T-cell (primary cell): ENCODE measurements at places on chromosomes 3 and 15.

- no peak for DNase-seq
These were observed 1.2 kb downstream of the SETD2 start for GRCh38 chr3:47162697-47163168.

DNA sequence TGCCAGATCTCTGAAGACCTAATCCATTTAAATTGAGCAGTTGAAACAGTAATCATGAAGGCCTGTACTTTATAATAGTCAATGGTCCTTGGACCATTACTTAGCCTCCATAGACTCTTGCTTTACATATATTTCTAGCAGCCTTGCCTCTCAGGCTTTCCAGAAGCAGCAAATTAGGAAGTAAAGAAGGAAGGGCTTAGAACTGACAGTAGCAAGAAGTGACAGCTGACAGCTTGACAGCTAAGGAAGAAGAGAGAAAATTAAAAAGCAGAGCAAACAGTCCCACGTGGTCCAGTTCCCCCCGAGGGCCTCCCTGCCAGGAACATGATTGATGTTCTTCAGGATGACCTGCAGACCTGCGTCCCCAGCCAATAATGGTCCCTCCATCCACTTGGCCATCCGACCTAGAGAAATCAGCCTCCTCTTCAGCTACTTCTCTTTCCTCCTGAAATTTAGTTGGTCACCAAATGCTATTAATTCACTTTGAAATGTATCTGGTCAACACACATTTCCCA is 15.0 kb upstream of the PSMD6 start:
- DNase-seq, result no peak

- no peak for DNase-seq
These were observed 2.7 kb downstream of the TYRO3 start for GRCh38 chr15:41561777-41562145.

GRCh38 chr15:98725874-98726273 is 77.5 kb downstream of the IGF1R start:
- DNase-seq, result no peak

DNA sequence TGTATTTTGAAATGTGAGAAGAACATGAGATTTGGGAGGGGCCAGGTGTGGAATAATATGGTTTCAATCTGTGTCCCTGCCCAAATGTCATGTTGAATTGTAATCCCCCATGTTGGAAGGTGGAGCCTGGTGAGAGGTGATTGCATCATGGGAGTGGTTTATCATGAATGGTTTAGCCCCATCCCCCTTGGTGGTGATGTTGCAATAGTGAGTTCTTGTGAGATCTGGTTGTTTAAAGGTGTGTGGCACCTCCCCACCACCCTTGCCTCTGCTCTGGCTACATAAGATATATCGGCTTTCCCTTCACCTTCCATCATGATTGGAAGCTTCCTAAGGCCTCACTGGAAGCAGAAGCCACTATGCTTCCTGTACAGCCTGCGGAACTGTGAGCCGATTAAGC is 23.9 kb upstream of the TMEM108 start:
- no peak for DNase-seq

GRCh38 chr3:36065321-36065720 is 315.0 kb upstream of the STAC start:
- DNase-seq, result no peak

- DNase-seq, result no peak
These were observed 384.7 kb downstream of the MFSD1 start for GRCh38 chr3:159186581-159186980.

- no peak for DNase-seq
These were observed 989 bp upstream of the VGLL3 start for GRCh38 chr3:86991840-86992435.

DNA sequence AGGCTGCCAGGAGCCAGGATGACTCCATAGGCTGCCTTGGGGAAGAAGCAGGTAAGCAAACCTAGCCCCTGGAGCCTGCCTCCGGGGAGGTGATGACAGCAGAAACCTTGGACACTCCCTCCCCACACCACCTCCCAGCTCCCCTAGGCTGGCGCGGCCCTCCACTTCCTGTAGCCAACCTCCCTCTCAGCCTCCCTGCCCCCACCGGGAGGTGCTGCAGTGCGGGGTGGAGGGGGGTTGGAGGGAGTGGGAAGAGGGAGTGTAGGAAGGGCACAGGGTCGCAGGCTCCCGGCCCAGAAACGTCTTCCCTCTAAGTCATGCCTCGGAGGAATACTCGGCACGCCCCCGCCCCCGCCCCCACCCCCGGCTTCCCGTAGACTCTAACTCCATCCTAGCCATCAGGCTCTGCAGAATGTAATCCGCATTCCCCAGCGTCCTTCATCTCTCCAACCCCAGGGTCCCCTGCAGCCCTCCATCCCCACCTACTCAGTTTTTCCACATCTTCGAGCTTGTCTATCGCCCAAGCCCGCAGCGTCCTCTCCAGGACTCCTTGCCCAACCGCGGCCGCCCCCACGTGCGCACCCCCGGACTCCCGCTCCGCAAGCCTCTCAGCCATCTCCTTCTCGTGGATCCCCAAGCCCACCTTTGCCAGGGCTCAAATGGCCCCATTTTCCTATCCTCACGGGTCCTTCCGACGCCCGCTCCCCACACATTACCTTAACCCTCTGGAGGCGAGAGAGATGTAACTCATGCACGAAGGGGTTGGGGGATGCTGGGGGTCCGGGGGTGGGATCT is 528 bp downstream of the LPCAT4 start:
- peak; percentile 19 for DNase-seq

DNA sequence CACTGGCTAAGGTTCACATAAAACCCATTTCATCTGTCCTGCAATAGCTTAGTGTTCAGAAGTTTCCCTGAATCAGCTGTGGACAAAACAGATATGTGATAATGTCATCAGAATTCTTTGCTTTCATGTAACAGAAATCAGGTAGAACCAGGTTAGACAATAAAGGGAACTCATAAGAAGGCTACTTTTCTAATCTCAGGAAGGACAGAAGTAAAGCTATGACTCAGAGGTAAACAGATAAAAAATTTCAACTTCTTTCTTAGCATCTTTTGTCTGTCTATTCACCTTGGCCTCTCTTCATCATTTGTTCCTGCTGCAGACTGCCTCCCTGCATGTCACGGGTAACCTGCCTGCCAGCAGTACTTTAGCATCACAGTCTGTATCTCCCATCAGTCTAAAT is 643.1 kb downstream of the MECOM start:
- no peak for DNase-seq

DNA sequence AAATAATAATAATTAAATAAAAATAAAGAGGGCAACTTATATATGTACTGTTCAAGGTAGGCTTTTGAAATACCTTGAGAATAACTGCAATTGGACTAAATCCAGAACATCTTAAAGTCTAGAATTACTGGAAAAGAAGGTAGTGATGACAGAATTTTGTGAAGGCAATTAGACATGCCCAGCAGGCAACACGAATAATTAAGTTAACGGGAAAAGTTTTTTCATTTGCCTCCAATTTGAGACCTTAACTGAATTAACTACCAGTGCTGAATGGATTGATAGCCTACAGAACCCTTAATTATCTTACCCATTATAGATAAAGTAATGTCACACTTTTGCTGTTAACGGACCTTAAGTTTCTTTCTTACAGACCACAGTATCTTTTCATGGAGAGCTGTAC is 13.3 kb downstream of the COX5A start:
- no peak for DNase-seq

- DNase-seq, result no peak
These were observed 1030.3 kb downstream of the ROBO2 start for GRCh38 chr3:78070188-78070587.

DNA sequence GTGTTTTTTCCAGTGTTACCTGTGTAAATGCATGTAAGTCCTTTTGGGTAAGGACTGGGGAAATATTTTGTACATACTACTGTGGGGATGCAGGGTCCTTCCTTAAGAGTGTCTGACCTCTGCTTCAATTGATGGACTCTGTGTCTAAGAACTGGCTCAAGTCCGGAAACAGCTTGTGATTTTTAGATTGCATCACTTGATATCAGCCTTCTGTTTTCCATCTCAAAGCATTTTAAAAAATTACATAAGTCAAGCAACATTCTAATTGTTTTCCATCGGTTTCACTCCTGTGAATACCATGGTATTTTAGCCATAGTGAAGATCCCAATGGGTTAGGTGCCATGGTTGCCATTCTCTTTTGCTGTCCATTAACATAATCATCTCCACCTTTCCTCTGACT is 597.6 kb downstream of the SQOR start:
- DNase-seq, result no peak

DNA sequence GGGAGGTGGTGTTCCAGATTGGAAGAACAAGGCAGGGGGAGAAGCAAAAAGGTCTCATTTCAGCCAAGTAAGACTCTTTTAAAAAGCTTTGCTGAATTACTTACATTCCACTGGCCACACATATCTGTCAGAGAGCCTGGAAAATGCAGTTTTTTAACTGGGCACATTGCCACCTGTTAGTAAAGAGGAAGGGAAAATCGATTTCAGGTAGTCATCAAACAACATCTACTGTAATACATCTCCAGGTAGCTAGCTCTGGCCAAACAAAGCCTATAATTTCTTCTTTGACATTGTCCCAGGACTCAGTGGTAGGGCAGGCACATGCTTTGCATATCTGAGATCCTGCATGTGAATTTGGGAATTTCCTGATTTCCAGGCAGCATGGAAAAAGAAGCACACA is 480.7 kb upstream of the SUCLG2 start:
- DNase-seq, result no peak

- DNase-seq, result no peak
These were observed 71.3 kb downstream of the MBNL1 start for GRCh38 chr3:152339881-152340505.

DNA sequence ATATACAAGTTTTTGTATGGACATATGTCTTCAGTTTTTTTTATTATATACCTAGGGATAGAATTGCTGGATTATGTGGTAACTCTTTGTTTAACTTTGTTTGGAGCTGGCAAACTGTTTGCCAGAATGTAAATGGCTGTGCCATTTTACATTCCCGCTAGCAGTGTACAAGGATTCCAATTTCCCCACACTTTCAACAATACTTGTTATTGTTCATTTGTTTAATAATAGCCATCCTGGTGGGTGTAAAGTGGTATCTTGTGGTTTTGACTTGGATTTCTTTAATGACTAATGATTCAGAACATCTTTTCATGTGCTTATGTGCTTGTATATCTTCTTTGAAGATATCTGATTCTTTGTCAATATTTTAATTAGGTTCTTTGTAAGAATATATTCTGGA is 64.4 kb downstream of the ZNF609 start:
- no peak for DNase-seq

DNA sequence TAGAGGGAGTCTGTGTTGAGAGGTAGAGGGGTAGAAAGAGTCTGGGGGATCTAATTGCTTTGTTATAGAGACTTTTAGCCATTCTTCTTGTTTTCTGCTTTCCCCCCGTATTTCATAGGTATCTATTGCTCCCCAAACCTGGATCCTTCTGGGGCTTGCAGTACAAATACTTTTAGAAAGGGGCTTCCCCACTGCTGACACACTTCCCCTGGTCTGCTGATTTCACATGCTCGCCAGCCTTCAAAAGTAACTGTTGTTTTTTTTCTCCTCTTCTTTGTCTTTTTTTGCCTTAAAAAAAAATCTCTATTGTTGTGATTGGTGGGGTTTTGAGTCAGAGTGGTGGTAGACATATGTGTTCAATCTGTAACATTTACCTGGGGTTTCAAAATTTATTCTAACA is 300.6 kb upstream of the AZI2 start:
- DNase-seq, result no peak

GRCh38 chr3:94076055-94076454 is 13.2 kb downstream of the NSUN3 start:
- DNase-seq, result no peak

DNA sequence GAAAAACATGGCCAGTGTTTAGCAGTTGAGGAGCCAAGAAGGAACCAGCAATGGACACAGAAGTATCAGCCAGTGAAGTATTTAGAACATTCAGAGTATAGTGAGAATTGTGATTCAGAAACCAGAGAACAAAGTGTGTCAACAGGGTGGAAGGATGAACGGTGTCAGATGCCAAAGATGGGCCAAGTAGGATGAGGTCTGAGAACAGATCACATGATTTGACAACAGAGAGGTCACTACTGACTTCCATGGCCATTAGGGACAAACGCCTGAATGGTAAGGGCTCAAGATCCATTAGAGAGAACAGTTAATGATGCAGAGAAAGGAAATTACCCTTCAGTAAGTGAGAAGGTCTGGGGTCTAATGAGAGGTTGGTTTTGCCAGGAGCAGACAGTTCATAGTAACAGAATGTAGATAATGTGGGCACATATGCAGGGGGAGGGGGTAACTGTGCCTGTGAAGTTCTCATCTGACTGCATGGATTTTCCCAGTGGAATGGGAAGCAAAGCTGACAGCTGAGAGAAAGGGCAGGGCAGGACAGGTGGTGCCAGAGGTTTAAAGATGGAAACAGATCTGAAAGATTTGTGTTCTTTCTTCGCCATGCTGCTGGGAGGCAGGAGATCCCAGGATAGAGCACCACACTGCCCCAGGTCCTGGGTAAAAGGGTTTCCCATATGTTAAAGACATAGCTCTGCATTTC is 4.8 kb upstream of the ACAD9 start:
- DNase-seq, result no peak

DNA sequence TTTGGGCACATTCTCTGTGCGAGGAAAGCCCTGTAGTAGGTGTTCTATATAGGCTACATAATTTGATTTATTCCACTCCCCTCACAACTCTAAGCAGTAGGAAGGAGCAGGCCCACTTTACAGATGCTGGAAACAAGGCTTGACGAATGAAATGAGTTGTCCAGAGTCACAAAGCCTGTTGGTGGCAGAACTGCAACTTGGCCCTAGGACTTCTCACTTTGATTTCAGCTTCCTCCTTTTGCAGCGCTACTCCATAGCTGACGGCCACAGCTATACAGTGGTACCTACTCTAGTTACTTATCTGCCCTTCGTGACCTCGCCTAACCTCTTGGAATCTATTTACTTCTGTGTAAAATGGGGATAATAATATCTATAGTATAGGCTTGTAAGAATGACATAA is 2.5 kb upstream of the IRAK2 start:
- DNase-seq, result no peak

DNA sequence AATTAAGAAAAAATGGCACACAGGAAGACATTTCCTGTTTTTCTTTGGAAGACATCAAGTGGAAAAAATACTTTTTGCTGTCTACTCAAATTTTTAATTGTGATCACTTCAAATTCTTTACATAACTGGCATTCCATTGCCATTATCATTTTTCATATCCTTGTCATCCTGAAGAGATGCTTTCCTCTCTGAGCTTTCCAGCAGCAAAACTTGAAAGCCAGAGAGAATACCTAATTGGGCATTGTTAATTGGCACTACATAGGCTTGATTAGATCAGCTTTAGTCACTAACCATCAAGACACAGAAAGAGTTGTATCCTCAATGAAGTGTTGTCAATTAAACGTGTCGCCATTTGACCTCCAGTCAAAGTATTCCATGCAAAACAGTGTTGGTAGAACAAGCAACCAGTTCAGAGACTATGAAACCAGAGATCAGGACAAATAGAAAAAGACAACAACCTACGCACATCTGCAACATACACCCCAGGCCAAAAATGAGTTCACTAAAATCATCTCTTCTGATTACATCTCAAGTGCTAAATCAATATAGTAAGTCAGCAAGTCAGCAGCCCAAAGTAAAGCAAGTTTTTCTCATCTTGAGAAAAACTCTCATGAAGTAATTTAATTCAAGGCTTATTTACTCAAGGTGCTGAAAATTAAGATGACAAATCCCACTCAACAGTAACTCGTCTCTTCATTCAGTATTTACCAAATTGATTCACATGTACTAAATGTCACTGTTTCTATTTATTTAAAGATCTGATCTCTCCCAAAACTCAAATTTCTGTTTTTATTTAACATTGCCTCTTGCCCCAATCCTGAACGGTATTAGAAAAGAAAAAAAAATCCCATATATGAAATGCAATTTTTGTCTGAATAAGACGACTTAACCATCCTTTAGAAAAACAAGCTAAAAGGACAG is 123.0 kb downstream of the SUCLG2 start:
- no peak for DNase-seq
